ENCODE measurements at places on chromosomes 3 and 15.

- DNase-seq, result peak; percentile 79
These were observed 165.1 kb downstream of the LSAMP start for GRCh38 chr3:116280130-116280740.

GRCh38 chr3:112032098-112032731, 2.3 kb upstream of the TMPRSS7 start:
- DNase-seq, result no peak

DNA sequence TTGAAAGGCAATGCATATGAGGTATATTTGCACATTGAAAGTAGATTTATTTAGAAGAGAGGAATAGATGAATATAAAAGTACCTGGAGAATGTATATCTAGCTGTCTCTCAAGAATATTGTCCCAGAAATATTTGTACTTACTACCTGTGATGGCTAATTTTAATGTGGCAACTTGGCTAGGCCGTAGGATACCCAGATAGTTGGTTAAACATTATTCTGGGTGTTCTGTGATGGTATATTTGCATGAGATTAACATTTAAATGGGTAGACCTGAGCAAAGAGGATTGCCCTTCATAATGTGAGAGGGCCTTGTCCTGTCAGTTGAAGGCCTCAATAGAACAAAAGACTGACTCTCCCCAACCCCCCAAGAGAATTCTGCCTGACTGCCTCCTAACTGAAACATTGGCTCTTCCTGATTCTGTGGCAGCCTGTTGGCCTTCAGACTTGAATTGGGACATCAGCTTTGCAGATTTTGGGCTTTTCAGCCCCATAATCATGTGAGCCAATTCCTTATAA, 69.4 kb upstream of the FILIP1L start:
- no peak for DNase-seq

DNA sequence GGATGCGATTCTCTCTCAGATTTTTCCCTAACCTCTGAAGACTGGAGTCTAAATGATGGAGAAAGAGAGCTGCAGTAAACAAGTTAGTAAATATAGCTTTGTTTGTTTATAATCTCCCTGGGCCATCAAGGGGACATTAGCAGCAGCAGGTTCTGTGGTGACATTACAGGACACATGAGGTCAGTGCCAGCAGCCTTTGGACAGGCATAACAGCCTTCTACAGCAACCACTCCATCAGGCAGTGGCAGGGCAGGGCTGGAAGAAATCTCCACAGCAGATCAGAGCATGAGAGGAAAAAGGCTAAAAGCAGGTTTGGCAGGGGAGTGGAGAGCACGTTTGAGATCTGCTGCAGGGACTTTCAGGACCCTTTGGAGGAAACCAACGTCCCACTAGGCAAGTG, 127.6 kb upstream of the ACP3 start:
- DNase-seq, result no peak

GRCh38 chr3:184236636-184237035, 7.3 kb downstream of the VWA5B2 start:
- no peak for DNase-seq

DNA sequence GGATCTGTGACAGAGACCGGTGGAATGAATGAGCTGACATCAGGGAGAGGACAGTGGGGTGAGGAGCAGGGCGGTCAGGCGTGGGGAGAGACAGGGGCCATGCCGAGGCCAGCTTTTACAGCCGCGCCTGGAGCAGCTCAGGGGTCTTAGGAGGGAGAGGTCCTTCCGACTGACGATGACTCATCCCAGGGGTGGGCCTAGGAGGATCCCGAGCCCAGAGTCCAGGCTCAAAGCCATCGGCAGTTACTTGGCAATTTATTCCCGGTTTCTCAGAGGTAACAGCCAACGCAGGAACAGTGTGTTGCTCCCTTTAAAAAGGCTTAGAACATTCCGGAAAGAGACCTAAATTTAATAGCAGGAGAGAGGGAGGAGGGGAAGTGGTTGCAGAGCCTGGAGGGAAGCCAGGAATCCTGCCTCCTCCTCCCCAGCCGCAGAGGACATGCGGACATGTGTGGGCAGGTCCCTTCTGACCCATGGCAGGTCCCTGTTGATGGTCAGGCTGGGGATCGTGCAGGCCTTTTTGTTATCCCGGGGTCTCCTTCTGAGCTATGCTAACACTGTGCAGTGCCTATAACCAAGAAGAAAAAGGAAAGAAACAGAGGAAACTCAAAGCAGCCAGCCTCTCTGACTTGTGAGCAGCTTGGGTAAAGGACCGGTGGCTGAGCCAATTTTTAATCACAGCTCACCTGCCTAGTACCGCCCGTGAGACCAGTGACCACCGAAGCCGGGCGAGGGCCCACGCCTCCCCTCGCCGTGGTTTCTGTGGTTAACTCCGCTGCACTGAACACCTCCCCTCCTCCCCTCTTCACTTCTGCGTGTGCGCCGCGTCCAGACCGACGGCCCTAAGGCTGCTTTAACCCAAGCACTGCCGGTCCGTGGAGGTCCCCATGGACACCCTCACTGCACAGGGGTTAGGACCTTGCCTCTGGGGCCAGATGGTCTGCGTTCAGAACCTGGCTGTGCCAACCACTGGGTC, 392.4 kb upstream of the PROK2 start:
- DNase-seq, result peak; percentile 32

DNA sequence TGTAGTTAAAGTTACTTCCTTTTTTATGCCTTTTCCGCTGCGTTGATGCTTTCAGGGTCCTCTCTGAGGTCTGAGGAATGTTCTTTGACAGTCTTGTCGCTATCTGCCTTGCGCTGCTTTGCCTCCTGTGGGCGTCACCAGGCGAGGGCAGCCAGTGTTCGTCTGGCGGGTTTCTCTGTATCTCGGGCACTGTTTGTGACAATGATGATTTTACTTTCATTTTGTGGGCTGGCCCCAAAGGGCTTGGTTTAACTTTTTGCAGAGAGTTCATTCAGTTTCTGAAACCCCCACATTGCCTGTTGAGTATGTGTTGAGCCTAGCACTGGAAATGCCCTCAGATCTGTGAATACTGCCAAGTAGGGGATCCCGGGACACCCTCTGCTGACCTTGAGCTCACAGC, 24.6 kb upstream of the SACM1L start:
- DNase-seq, result no peak

DNA sequence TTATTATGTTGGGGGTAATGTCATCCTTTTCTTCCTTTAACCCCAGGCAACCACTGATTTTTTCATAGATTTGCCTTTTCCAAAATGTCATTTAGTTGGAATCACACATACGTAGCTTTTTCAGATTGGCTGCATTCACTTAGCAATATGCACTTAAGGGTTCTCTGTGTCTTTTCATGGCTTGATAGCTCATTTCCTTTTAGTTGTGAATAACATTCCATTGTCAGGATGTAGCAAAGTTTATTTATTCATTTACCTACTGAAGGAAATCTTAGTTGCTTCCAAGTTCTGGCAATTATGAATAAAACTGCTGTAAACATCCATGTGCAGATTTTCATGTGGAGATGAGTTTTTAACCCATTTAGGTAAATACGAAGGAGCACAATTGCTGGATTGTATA, 125.4 kb downstream of the AGBL1 start:
- DNase-seq, result no peak

DNA sequence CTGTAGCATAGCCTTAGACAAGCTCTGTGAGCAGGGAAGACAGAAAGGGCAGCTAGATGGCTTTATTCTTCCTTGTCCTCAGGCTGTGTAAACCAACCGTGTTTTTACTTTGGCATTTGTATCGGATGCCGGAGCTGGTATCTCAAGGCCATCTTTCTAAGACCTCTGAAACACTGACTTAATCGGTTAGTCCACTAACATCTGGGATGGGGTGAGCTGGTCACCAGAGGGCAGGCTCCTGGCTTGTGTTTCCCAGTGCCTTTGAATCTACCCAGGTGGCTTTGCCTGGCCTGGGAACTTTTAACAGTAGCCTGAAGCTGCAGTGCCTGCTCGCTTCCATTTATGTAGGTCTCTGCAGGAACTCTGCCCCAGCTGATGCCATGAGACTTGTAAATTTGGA, 252.7 kb downstream of the NR1D2 start:
- no peak for DNase-seq

GRCh38 chr15:90190606-90191343, 10.4 kb upstream of the SEMA4B start:
- DNase-seq, result no peak

- no peak for DNase-seq
These were observed 41.5 kb downstream of the ADGRG7 start for GRCh38 chr3:100650651-100651619.

GRCh38 chr3:100796556-100796955, 87.3 kb downstream of the TFG start:
- DNase-seq, result no peak

DNA sequence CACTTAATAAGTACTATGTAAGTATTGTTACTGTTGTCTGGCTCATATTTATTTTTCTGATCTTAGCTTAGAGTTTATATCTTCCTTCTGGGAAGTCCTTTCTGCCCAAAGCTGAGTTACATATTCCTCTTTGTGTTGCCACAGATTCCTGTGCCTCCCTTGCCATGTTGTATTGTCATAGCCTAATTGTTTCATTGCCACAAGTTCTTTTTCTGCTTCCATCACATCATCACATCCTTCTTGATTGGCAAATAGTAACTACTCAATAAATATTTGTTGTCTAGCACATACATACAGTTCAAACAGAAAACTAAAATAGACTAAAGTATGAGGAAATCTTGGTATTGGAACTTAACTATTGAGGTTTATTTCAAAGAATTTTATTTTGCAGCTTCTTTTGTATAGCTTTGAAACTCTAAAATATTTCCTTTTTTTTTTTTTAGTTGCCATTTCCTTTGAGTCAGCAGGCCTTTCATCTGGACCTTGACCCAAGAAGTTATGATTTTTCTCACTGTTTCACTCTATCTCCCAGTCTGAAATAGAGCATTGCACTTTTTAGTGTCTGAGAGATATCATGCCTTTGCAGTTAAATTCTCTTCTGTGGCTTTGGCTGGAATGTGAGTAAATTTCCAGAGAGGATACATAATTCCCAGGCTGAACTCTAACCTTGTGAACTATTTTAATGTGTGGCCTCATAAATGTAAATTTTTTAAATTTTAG, 98.2 kb downstream of the ZNF609 start:
- no peak for DNase-seq

DNA sequence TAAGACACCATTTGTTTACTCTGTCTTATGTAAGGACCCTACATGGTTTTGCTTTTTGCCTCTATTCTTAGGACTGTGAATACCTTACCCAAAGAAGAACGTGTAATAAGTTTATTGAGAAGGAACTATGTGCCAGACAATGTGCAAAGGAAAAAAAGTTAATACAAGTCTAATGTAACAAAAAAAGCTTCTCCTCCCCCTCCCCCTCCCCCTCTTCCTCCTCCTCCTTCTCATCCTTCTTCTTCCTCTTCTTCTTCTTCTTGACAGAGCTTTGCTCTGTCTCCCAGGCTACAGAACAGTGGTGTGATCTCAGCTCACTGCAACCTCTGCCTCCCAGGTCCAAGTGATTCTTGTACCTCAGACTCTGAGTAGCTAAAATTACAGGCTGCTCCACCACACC, 50.9 kb upstream of the MITF start:
- no peak for DNase-seq

DNA sequence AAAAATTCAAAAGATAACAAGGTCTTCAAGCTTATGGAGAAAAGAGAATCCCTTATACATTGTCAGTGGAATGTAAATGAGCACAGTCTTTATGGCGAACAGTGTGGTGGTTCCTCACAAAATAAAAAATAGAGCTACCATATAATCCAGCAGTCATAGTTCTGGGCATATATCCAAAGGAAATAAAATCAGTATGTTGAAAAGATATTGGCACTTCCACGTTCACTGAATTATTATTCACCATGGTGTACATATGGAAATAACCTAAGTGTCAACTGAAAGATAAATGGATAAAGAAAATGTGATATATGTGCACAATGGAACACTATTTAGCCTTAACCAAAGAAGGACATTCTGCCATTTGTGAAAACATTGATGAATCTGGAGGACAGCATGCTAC, 1161.2 kb downstream of the ROBO2 start:
- DNase-seq, result no peak

DNA sequence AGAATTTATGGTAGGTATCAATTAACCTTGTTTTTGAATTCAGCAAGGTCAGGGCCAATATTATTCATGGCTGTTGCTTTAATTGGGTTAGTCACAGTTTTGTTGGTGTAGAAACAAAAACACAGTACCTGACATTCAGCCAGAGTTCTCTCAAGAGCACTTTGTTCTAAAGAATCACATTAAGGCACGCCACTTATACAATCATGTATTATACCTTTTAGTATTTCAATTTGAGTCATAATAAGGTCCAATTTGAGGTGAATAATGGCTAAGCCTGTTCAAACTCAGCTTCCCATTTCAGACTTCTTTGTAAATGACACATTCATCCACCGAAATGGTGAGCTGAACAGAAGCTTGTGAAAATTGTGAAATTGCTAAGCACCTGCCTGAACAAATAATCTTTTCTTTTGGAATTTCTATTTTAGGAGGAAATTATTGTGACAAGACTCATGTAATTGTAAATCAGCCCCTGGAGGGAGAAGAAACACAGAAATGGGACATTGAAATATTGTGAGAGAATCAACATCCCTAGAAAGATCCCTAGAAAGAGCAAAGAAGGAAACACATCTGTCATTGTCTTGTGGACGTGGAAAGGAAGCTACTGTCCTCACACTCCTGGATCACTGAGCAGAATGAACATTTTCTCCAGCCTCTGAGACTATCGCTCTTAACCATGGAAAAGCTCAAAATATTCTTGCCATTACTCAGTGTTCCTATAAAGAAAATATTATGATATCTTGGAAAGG, 29.3 kb downstream of the RIOX2 start:
- no peak for DNase-seq

GRCh38 chr15:88069561-88069960, 187.0 kb downstream of the NTRK3 start:
- DNase-seq, result no peak

- no peak for DNase-seq
These were observed 23.1 kb downstream of the ANXA2 start for GRCh38 chr15:60374628-60375081.

DNA sequence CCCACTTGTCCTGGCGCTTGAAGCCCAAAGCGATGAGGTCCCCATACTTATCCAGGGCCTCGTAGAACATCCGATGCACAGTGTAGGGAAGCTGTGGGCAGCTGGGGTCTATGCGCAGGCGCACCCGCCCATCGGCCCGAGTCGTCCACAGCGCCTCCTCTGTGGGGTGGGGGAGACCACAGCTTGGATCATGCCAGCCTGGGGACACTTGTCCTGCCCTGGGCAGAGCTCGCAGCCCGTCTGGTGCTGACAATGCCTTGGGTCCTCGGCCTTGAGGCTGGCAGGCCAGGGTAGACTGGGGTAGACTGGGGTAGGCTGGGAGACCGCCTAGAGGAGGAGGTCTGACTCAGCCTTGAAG, 39.8 kb downstream of the ACSBG1 start:
- no peak for DNase-seq

GRCh38 chr3:32285891-32286290, 47.4 kb downstream of the CMTM8 start:
- DNase-seq, result no peak

DNA sequence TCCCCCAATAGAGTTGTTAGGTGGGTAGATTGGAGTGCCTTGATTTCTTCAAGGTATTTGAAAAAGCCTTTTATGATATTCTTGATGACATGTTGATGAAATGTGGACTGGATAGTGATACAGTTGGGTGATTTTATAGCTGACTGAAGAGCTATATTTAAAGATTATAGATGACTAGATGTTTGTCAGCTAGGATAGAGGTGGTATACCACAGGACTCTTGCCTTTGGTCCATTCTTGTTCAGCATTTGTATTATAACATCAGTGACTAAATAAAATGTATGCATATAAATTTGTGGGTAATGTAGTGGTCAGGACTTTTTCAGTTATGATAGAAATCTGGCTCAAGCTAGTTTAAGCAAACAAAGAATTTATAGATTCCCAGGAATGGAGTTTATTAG, 143.9 kb downstream of the ZNF609 start:
- no peak for DNase-seq

All from midbrain (tissue), 1 donor.